Ammon's horn (tissue), 1 donor: ENCODE measurements at places on chromosomes 11 and 22.
A peak's percentile ranks its signal among the peaks of the same experiment; 100 is the strongest.

- no peak for DNase-seq
These were observed 72.2 kb downstream of the KCNQ1 start for GRCh38 chr11:2517016-2517385.

DNA sequence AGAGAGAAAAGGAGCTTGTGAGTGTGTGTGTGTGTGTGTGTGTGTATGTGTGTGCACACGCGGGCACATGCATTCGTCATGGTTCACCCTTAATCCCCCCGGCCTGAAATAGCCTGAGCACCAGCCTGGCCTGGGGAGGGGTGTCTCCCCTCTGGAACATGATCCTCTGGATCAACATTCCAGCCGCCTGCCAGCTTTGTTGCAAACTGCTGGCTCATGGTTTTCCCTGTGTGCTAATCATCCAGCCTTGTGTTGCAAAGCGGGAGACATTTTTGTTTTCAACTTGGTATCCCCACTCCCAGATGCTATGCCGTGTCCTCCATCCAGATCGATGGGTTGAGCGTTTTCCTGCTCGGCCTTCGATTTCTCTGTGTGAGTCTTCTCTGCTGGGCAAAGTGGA, 94.3 kb downstream of the FEZ1 start:
- no peak for DNase-seq

GRCh38 chr11:11555208-11555607, 66.6 kb downstream of the GALNT18 start:
- peak; percentile 43 for DNase-seq

DNA sequence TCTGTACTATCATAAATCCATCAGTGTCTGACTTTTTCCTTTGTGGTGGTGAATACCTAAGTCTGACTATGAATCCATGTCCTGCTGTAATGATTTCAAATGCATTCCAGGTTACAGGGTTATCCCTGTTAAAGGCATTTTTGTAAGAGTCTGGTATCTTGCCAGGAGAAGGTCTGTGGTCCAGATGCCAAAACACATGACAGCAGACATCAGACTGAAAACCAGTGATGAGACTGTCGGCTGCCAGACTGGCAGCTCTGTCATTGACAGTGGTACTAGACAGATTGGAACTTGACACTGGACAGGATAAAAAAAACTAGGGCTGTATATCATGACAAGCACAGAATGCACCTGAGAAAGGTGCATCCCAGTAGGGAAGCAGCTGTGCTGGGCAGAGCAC, 301.8 kb upstream of the FAT3 start:
- DNase-seq: no peak

DNA sequence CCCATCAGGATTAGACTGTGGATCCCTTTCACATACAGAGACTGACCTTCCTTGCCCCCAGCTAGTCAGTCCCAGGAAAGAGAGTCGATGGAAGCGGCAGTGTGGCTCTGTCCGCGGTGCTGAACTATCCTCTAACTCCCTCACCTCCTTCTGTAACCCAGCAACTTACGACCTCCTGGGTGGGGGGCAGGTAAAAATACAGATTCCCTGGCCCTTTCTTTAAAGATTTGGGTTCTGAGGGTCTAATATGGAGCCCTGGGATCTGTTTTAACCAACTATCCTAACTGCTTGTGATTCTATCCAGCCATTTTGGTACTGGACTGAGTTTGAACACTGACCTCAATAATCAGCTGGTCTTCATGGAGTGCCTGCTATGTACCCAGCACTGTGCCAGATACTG, 23.2 kb downstream of the MFNG start:
- DNase-seq: no peak

- DNase-seq: no peak
These were observed 38.5 kb upstream of the FJX1 start for GRCh38 chr11:35579557-35580396.

DNA sequence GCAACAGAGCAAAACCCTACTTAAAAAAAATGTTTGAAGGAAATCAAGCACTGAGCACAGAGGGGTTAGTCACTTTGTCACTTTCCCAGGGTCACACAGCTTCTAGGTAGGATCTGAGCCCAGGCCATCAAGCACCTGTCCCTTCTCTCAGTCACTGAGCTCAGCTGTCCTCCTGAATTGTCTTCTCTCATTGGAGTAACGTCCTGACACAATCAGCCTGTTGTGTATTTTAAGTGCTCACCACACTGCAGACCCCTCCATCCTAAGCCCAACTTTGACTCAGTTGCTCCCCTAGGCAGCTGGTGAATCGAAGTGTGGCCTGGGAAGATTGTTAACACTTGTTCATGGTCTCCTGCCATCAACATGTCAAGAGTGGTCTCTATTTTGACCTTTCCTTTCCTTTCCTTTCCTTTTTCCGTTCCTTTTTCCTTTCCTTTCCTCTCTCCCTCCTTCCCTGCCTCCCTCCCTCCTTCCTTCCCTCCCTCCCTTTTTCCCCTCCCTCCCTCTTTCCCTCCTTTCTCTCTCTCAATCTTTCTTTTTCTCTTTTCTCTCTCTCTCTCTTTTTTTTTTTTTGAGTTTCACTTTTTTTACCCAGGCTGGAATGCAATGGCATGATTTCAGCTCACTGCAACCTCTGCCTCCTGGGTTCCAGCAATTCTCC, 76.1 kb downstream of the PIWIL3 start:
- DNase-seq: no peak

- no peak for DNase-seq
These were observed 130.4 kb upstream of the PARVA start for GRCh38 chr11:12246989-12247388.

GRCh38 chr22:41191467-41191866, 13.6 kb upstream of the L3MBTL2 start:
- no peak for DNase-seq

DNA sequence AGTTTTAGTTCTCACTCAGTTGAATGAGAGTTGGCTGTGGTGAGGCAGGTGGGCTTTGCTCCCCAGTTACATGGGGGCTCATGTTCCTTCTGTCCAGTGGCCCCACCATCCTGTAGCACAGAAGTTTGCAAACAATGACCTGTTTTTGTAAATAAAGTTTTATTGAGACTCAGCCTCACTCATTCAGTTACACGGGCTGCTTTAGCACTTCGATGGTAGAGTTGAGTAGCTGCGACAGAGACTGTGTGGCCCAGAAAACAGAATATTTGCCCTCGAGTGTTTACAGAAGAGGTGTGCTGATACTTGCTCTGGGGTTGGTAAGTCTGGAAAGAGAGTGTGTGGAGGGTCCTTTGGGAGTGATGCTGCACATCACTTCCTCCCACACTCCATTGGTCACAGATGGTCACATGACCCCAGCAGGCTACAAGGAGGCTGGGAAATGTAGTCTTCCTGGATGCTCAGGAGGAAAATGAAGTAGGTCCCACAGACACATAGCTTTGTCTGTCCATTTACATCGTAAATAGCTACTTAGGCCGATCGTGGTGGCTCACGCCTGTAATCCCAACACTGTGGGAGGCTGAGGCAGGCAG, 34.6 kb downstream of the IFT27 start:
- no peak for DNase-seq

DNA sequence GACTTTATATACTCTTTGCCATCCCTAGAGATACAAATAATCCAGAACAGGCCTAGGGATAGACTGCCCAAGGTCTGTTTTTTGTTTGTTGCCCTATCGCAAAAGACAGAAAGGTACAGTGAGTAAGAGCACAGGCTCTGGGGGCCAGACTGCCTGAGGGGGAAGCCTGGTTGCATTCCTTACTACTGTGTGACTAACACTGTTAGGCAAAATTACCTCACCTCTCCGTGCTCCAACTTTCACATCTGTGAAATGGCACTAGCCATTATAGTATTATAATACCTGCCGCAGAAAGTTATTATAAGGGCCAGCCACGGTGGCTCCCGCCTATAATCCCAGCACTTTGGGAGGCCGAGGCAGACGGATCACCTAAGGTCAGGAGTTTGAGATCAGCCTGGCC, 14.5 kb downstream of the SLC35F2 start:
- no peak for DNase-seq

DNA sequence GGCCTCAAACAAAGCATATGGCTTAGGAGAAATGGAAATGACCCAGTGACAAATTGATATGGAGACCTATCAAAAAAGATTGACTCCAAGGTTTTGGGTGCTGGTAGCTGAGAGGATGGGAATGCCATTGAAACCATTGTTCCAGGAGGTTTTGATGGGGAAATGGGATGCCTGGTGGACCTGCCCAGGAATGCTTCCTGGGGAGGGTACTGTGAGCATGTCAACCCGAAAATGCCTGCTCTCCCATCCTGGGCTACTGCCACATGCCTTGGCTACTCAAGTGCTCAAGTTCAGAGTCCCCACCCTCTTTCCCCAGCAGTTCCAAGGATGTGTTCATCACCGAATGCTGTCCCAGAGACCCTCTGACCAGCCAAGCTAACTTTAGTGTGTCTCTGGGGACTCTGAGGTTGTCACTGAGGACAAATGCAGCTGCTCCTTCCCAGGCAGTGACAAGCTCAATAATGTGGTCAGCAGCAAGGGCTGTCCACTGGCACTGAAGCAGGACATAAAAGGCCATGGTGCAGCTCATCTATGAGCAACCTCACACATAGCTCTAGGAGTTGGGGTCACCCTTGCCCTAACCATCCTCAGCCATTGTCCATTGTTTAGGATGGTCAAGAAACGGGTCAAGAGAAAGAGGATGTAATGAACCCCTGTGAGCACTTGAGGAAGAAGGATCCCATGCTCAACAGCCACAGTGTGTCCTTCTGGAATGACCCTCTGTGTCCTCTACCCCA, 83.7 kb downstream of the TRIM29 start:
- no peak for DNase-seq

DNA sequence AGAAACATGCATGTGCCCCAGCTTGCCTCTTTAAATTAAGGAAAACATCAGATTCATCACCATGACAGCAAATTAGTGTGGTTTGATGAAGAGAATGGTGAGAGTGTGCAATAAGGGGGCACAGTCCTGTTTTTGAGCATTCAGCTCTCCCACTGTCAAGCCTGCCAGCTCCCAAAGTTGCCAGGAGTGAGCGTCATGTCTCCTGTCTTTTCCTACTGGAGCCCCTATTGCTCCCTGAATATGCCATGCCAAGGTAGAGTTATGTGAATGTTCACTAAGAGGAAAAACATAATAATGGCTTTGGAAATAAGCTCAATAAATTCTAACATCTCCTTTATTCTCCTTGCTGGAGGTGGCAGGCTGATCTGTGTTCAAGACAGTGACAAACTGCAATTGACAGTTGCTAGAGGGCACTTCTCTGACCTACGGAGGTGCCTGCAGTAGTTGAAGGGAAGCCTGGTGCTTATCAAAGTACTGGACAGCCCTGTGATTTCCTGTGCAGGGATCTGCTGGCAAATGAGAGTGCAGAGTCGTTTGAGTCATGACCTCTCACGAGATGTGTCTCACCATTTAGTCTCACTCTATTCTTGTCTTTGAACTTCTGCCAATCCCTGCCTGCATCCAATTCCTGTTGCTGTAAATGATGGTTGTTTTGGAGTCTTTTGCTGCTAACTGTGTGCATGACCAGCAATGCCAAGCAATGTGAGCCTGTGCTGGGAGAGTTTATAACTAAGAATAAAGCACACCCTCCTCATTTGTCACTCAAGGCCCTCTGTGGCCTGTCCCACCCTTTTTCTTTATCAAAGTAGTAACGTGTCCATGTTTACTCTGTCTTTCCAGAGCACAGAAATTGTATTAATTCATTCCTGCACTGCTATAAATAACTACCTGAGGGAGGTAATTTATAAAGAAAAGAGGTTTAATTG, 34.8 kb downstream of the MRGPRX2 start:
- no peak for DNase-seq

DNA sequence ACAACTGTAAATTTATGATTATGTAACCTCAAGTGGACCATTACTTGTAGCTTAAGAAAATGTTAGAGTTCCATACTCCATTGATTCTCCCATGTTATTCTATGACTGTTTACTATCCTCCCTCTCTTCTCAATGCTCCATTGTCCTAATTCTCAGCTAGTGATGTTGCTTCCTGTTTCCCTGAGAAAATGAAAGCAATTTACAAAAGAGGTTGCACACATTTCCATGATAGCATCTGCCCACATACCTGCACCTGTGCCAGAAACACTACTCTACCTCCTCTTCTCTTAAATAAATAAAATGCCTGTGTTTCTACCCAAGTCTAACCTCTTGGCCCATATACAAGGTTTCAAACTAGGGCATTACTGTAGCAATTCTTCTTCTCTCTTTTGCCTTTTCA, 1620.9 kb downstream of the FAM181B start:
- DNase-seq: no peak

- no peak for DNase-seq
These were observed 59.9 kb downstream of the FAM168A start for GRCh38 chr11:73537969-73538368.

GRCh38 chr22:46062971-46063631, 86.1 kb upstream of the WNT7B start:
- no peak for DNase-seq

DNA sequence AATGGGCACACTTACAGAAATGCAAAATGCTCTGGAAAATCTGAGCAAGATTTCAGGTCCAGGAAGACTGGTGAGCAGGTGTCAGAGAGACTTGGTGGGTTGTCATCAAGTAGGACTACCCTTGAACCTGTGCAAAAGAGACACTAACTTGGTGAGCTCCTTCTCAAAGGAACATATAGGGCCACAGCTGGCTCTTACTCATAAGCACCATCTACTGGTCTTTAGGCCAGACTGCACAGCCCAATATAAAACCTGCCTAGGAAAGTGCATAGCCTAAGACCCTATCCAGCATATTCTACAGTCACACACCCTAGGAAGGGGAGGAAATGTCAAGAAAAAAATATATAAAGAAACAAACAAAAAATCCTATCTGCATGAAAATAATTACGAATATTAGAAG, 18.2 kb upstream of the OR10W1 start:
- DNase-seq: no peak

DNA sequence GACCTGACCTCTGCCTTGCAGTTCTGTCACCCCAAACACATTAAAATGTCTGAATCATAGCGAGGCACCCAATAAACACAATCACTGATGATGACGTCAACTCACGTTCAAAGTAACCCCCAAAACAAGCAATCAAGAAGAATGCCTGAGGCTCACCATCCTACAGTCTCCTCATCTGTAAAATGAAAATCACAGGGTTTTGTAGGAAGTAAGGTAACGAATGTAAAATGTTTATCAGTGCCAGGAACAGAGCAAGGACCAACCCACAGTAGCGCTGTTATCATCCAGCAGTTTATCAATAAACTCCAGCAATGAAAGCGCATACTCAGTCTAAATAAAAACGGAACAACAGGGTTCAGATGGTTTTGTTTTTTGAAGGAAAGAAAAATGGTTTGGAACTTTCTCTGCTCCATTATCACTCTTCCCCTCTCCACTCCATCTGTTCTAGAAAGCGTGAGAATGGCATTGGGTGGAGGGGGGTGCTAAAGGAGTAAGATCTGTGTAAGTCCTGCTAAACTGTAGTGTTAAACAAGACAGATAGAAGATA, 110.5 kb downstream of the MICAL3 start:
- no peak for DNase-seq

GRCh38 chr11:28457481-28458065, 349.4 kb downstream of the METTL15 start:
- DNase-seq: no peak

- DNase-seq: peak; percentile 65
These were observed 567.9 kb downstream of the NTM start for GRCh38 chr11:131938351-131938751.
